Smooth muscle cell of the brain vasculature (primary cell): ENCODE measurements at places on chromosomes 1 and 21.

DNA sequence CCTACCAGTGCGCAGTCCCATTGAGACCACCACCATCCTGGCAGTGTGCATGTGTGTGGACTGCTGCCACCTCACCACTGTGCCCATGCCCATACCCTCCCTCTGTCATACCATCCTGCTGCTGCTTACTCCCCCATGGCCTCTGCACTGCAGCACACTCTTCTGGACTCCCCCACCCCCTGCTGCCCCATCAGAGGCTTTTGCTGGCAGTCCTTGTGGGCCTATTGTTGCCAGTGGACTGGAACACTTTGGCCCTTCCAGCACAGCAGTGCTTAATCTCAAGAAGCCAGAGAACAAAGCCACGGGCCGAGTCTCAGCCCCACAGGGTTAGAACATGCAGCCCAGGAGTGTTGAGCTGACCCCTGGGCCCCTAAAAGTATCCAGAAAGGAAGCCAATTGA lies 41.9 kb upstream of the IVNS1ABP start:
- DNase-seq, result no peak

- DNase-seq, result peak; percentile 23
Observed at GRCh38 chr1:186155594-186155993, 219.5 kb downstream of the TPR start.

- no peak for DNase-seq
Observed at GRCh38 chr1:161727256-161727924, 6.0 kb downstream of the FCRLB start.

- no peak for DNase-seq
Observed at GRCh38 chr1:19044975-19045831, 88.7 kb upstream of the IFFO2 start.

GRCh38 chr1:90579212-90579802 lies 137.8 kb downstream of the BARHL2 start:
- DNase-seq, result peak; percentile 7

DNA sequence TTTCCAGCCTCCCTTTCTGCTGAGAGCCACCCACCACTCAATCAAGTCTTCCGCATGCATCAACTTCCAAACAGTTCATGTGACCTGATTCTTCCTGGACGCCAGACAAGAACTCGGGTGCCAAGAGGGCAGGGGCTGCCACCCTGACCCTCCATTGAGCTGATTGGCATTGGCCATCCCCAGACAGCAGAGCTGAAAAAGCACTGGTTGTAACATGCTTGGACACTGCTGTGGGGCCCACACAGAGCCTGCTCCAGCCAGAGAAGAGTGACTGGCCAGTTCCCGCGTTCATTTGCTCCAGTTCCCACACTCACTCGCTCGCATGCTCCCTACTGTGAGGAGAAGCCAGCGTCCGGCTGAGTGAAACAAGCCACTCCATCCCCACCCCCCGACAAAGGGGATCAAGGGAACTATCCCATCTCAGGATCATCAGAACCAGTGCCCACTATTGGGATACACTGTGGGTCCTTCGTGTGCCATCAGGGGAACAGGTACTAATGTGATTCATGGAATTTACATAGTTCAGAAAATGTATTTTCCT lies 420.3 kb downstream of the NPHP4 start:
- no peak for DNase-seq

DNA sequence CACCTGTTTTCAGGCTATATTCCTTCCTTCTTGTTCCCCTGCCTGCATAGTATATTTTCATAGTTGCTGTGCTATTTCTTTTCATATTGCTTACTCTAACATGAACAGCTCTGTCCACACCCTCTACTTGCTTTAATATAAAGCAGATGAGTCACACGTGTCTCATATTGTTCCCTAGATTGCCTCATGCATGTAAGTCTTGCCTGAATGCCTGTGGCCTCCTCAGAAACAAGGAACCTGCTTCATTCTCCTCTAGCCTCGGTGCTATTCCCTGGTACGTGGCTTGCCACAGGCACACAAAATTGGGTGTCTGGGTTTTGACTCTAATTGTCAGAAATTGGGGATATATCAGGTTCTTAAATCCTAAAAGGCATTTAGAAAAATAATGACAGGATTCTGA lies 16.5 kb upstream of the PKP1 start:
- DNase-seq, result no peak
